Stimulated activated CD4-positive, alpha-beta T cell treated with anti-CD3 and anti-CD28 coated beads, Interleukin-15, amount 100 ng/mL, for 48 hours (primary cell): ENCODE measurements at places on chromosomes 4 and X.

- no peak for DNase-seq
These were observed 1.6 kb upstream of the HTR2C start for GRCh38 chrX:114582264-114582632.

DNA sequence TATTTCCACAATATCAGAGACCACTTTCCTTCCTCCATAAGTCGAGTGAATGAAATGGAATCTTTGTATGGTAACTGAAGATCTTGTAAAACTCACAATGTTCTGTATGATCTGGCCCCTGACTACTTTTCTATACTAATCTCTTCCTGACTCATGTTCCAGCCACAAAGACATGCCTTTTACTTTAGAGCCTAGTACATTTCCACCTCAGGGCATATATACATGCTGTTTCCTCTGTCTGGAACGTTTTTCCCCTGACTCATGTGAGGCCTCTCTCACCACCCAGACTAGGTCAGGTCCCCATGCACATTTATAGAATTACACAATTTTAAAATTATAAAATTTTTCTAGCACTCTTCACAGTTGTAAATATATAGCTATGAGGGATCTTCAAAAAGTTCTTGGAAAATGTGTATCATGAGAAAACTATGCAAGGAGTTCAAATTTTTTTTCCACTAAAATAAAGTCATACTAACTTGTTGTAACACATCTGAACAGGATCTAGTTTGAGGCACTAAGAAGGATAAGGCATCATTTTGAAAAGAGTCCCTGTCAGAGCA, 208.8 kb downstream of the SH2D1A start:
- DNase-seq: no peak

GRCh38 chr4:79759793-79760192, 313.2 kb downstream of the ANTXR2 start:
- no peak for DNase-seq

DNA sequence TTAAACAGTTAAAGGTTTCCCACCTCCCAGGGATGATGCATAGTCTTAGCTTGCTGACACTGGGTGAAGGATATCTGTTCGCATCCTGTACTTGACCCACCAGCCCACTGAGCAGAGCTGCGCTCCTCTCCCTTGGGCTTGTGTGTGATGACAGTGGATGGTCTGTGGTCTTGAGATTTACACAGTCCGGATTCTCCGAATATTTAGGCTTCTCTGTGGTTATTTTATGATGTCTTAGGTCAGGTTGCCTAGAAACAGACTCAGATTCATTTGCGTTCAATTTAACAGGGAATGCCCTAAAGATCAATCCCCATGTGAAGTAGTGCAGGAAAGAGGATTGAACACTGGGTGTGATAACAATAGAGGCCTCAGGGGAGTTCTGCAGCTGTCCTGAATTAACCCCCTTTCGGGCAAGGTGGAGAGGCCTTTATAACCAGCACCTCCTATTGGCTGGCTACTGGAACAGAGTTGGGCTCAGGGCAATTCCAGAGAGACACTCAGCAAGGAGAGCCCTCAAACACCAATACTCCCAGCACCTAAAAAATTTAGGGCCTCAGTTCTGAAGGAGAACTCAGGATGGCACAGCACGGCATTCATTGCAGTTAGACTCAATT, 653.2 kb upstream of the GALNT7 start:
- no peak for DNase-seq

GRCh38 chrX:154596290-154596929, 11.5 kb downstream of the CTAG1A start:
- DNase-seq: no peak
